ENCODE measurements at places on chromosomes 12 and 14.
A peak's percentile ranks its signal among the peaks of the same experiment; 100 is the strongest.

- no peak for DNase-seq
Observed at GRCh38 chr14:99724939-99725773, 41.1 kb downstream of the CYP46A1 start.

GRCh38 chr12:95607642-95608041 is 56.4 kb upstream of the USP44 start:
- DNase-seq = no peak

GRCh38 chr12:78316631-78317468 is 486.2 kb downstream of the NAV3 start:
- no peak for DNase-seq

DNA sequence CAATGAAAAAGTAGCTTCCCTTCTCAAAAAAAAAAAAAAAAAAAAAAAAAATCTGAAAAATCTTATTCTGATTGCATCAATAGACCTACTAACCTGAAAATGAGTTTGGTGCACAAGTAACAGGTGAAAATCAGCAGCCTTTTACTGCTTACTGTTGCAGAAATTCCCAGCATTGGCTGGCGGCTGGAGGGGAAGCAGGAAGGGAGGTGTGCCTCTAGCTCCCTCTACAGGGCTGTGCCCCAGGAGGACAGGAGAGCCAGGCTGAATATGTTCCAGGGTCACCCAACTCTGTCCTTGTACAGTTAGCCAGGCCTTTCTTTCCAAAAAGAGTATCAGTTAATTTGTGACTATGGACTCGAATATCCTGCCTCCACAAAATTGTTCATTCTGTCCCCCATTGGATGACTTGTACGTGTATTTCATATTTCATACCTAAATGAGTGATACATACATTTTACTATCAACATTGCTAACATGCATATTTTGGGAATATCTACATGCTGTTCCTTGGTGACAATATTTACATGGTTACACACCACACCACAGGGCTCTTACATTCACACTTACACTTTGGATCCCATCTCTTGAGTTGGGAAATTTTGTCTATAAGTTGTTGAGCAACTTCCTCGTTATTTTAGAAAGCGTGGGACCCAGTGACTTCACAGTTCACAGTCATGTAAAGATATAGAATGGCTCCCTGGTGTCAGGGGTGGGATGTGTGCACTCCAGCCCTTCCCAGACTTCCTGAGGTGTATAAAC is 124.8 kb downstream of the SAMD4A start:
- DNase-seq = peak; percentile 14

GRCh38 chr14:72906316-72906715 is 12.4 kb upstream of the DPF3 start:
- no peak for DNase-seq

- no peak for DNase-seq
Observed at GRCh38 chr12:14157088-14157747, 175.8 kb upstream of the GRIN2B start.

GRCh38 chr14:68168460-68169109 is 349.0 kb downstream of the RAD51B start:
- DNase-seq = no peak

- no peak for DNase-seq
Observed at GRCh38 chr14:68358500-68358899, 434.4 kb downstream of the ZFP36L1 start.

- DNase-seq = no peak
Observed at GRCh38 chr12:65162609-65163008, 6.8 kb upstream of the LEMD3 start.

DNA sequence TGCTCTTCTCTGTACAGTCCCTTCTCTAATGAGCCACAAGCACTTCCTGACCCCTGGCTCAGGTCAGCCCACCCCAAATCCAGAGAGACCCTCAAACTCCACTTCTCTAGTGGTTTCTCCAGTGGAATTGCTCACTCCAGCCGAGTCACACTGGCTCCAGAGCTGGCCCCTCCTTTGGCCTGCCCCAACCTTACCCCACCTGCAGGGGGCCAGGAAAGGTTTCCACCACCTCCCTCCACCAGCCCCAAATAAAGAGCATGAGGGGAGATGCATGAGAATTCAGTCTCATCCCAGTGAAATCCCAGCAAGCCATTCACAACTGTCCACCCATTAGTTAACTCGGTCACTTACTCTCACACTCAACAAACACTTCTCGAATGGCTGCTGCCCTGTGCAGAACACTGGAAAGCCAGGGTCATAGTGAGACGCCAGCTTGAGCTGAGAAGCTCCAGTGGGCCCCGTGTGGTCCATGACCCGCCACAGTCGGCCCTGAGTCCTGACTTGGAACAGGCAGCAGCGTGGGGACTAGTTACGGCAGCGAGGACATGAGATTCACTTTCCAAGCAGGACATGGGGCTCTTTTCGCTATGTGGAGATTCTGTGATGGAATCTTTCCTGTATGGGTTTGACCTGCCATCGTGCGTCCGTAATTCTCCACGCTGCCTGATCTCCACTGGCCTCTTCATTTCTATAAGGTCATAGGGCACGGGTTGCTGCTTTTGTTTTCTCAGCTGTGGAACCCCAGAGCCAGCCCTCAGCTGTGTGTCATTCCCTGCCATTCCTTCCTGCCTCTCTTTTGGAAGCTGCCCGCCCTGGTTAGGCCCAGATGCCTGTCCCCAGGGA is 44.2 kb downstream of the SLC6A12 start:
- no peak for DNase-seq

All from hematopoietic multipotent progenitor cell treated with erythropoietin and hydrocortisone succinate and interleukin-3 and kit ligand, for 17 days (in vitro differentiated cells).